ENCODE measurements at places on chromosomes 11 and 22. TPM values are rescaled to one million over a fixed set of nuclear protein-coding genes. Genes with fewer than 3 reads are reported as not detected.

- H3K27me3 ChIP-seq = no peaks in the 10 kb centered on the region
- H3K36me3 ChIP-seq = peaks cover 18% of the 10 kb centered on the region
- H3K4me3 ChIP-seq = peak within 1 kb of the TSS; percentile 95
- H3K4me1 ChIP-seq = peaks cover 5% of the 10 kb centered on the region
- peak; percentile 97 for DNase-seq
Observed at GRCh38 chr11:119067371-119068222, at the start of gene VPS11. Gene VPS11, plus strand, starts transcription at chr11:119067818. Its CDS starts 6 bp downstream, at chr11:119067824.

Gene RIN1
- 16.9 TPM for polyA plus RNA-seq

DNA sequence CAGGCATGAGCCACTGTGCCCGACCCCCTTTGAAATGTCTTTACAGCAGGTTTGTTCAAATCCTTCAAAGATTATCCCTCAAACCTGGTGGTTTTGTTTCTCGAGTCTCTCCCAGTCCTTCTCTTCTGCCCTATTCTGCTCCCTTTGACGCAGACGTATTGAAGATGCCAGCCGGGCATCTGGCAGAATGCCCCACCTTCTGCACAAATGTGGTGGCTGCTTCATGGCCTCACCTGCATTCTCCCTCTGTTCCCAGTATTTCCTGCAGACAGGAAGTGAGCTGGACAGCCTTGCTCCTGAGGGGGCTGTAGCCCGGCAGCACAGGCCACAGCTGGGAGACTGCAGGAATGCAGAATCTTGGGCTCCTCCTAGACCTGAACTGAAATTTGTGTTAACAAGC is 4.8 kb upstream of the NAP1L4 start:
- no peak overlapping the region for H3K4me3 ChIP-seq
- no peaks in the 10 kb centered on the region for H3K27me3 ChIP-seq
- H3K4me1 ChIP-seq = peaks cover 19% of the 10 kb centered on the region
- no peak for DNase-seq
- H3K36me3 ChIP-seq = peaks cover 5% of the 10 kb centered on the region

Gene CENPM
- polyA plus RNA-seq = 15.6 TPM

GRCh38 chr11:68810164-68810563 is 31.6 kb downstream of the CPT1A start:
- peak; percentile 68 for DNase-seq
- peaks cover 40% of the 10 kb centered on the region for H3K36me3 ChIP-seq
- H3K27me3 ChIP-seq = no peaks in the 10 kb centered on the region
- no peak overlapping the region for H3K27ac ChIP-seq

Gene ZNF408
- 5.9 TPM for polyA plus RNA-seq

DNA sequence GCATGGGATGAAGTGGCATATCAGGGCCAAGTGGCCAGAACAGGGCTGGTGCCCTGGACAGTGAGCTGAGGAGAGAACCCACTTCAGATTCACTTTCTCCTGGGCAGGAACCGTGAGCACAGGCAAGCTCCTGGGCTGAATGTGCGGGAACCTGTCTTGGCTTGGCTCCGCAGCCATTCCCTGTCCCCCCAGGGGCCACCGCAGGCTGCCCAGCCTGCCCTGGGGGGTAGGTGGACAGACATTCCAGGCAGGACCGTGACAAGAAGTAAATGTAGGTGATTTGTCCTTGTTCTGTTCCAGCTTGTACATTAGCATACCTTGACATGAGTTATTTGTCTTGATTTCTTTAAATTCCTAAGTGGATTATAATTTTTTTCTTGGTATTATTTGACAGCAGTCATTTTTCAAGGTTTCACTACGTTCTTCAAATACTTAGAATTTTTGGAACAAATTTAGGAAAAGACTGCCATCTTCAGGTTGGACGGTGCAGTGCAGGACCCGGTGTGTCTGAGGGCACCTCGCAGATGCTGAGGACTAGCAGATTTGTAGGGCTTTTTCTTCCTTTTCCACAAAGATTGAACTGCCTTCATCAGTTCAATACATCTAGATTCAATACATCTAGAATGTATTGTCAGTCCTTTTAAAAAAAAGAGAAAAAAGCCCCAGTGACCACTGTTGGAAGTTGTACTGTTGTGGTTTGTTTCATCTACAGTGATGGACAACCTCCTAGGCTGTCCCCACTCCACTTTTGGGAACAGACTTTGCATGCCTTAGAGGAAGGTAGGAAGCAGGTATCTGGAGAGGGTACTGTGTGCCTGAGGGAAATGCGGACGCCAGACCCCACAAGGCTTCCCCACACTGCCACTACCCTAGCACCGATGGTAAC is 115.1 kb upstream of the RASSF10 start:
- no peak overlapping the region for H3K4me3 ChIP-seq
- peak overlapping the region; percentile 55 for H3K27ac ChIP-seq
- peak; percentile 62 for DNase-seq
- H3K36me3 ChIP-seq = peaks cover 55% of the 10 kb centered on the region

Gene BTG4
- polyA plus RNA-seq = 0.34 TPM

Gene WNT11
- polyA plus RNA-seq = 0.43 TPM

DNA sequence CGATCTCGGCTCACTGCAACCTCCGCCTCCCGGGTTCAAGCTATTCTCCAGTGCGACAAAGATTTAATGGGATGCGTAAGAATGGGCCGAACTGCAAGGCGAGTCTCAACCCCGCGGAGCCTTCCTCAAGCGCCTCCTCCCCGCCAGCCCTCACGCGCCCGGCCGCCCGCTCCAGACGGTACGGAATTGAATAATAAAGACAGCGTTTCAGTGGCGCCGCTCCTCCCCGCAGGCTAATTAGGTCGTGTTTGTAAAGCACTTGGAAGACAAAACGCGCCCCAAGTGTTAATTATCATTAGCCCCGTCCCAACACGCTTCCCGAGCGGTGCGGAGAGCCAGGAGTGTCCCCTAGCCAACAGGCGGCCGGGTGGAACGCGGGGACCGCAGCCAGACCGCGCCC is 192.0 kb downstream of the BUD13 start:
- H3K27me3 ChIP-seq = no peaks in the 10 kb centered on the region
- no peak overlapping the region for H3K4me3 ChIP-seq
- H3K4me1 ChIP-seq = peaks cover 50% of the 10 kb centered on the region
- no peak for DNase-seq
- H3K27ac ChIP-seq = peak overlapping the region; percentile 94

Measured in SK-N-SH (cell line).